ENCODE measurements at places on chromosomes 3 and 15.

DNA sequence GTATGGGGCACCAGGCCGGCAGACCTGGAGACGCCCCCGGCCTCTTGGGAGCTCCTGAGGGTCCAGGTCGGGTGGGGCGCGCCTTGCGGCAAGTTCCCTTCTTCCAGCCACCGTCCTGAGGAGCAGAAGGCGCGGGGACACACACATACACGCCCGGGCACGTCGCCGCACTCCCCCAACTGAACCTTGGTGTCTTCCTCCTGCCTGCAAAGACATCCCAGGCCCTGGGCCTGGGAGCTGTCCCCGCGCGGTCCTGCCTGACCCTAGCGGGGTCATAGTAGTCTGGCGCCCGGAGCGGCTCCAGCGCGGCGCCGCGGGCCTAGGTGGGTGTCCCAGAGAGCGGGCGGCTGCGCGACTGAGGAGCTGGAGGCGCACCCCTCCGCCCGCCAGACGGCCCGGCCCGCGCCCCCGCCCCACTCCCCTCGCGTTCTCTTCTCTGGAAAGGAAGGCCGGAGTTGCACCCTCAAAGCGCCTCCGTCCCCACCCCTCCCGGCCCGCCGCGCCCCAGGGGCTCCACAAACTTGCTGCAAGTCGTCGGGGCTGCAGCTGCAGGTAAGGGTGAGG, 185.9 kb upstream of the LINGO1 start:
- no peak for DNase-seq

DNA sequence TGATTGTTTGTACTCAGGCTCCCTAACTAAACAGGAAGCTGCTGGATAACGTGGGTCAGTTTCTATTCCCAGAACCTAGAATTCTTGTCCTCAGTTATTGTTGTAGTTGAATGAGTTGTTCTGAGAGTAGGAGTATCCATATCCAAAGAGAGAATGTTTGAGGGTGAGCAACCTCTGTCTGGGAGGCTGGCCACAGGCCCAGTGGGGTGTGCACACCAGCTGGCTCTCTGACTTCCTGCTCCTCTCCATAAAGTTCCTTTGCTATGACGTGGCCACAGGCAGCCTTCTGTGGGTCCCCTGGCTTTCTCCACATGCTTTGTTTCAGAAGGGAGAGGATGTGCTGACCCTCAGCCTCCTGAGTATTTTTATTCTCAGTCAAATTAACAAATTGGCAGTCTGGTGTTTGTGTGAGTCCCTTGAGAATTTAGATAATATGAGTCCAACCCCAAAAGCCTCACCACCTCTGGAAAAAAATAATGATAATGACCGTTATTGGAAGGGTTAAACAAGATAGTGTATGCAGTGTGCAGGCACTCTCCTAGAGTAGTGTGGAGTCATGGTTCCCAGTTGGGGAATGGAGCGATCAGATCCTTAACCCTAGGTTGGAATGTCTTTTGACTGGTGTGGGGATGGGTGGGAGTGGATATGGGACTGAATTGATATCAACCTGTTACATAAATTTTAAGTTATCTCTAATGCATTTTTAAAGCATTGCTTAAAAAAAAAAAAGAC, 47.6 kb upstream of the MED12L start:
- DNase-seq: no peak

DNA sequence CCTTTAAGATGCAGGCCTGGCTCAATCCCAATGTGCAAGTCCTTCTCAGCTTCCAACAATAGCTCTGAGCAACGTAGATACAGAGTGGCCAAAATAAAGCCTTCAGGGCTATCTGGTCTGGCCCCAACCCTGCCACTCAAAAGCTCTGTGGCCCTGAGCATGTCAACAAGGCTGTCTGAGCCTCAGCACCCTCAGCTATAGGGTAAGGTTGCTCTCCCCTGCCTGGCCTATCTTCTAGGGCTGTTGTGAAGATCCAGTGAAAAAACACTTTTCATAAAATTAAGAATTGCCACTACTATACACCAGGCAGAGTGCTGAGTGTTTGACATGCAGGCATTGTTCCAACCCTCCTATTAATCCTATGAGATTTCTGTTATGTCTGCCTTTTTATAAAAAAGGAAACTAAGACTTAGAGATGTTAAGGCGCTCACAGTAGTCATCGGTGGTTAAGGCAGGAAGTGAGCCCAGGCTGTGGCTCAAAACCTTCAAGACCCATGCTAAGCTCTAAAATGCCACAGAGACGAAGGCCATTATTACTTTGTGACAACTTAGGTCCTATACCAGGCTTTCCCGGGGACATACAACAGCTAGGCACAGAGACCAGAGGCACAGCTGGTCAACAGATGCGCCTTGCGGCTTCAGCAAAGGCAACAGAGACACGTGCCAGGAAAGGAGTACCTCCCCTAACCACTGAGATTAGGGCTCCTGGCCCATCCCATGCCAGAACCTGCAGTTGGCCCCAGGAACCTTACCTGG, 5.1 kb downstream of the POLG start:
- DNase-seq: no peak

DNA sequence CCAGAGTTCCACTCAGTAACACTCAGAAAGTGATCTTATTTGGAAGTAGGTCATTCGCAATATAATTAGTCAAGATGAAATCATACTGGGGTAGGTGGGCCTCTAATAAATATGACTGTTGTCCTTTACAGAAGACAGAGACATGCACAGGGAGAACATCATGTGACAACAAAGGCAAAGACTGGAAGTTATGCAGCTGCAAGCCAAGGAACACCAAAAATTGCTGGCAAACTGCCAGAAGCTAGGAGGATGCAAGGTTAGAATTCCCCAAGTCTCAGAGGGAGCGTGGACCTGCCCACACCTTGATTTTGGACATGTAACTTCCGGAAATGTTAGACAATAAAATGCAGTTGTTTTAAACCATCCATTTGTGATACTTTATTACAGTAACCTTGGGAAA, 471.5 kb upstream of the AGTR1 start:
- no peak for DNase-seq

DNA sequence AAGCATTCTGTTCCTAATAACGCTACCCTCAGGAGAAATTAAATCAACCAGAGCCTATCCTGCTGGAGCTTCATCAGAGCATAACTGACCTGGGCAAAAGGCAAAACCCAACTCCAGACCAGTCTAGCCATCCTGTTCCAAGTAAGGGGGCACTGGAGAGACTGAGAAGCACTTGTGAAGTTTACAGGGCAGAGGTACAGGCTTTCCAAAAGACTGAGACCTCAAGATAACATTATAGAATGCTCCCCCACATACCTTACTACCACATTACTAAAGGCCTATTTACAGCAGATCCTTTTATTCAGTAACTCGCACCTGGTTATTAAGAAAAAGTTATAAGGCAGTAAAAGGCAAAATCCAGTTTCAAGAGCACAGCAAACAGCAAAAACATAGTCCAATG, 35.5 kb downstream of the RFX7 start:
- no peak for DNase-seq

- DNase-seq: no peak
These were observed 19.0 kb downstream of the PDHB start for GRCh38 chr3:58414538-58415197.

- no peak for DNase-seq
These were observed 655 bp downstream of the CYFIP1 start for GRCh38 chr15:22979238-22980188.

GRCh38 chr3:158737976-158738615, 5.8 kb upstream of the RARRES1 start:
- no peak for DNase-seq

GRCh38 chr3:55750525-55750924, 263.4 kb upstream of the WNT5A start:
- DNase-seq: no peak

- peak; percentile 4 for DNase-seq
These were observed 216.8 kb downstream of the VGLL3 start for GRCh38 chr3:86774082-86774691.

DNA sequence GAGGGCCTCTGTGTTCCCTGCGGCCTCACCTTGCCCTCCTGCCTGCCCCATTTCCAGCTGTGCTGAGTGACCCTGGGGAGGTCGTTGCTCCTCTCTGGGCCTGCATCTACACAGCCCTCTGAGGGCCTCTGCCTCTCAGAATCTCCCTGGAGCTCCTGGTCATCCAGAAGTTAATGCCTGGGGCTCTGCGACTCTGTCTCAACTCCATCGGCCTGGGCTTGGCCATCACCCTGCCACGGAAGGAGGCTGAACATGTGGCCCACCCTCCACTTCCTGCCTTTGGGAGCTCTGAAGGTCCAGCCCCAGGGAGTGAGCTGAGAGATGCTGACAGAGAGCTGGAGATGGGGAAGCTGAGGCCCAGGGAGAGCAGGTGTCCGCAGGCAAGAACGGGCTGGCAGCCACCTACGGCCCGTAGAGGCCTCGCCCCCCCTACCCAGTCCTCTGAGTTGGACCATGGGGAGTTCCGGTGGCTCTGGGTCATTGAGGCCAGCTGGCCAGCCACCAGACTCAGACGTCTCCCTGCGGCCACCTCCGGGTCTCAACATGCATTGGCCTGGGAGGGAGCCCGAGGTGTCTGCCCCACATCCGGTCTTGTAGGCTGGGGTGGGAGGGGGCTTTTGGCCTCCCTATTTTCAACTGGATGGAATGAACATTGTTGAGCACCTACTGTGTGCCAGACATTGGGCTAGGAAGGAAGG, 34.2 kb downstream of the GRIP2 start:
- DNase-seq: no peak

GRCh38 chr3:40677321-40677720, 152.6 kb downstream of the ZNF621 start:
- no peak for DNase-seq

- DNase-seq: peak; percentile 92
These were observed 29.2 kb downstream of the AP3B2 start for GRCh38 chr15:82680200-82681102.

DNA sequence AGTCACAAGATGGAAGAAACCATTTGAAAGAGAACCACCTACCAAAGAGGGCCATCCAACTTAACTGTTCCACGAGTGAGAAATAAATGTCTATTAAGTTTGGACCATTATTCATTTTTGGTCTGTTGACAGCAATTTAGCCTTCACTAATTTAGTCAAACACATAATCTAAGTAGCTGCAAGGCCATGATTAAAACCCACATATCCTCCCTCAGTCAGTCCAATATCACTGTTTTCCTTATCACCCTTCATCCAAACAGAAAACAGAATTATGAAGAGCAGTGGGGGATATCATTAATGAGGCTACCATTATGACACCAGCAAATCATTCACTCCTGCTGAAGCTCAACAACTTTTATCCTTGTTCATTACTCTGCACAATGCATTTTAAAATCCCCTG, 52.0 kb downstream of the PIK3CB start:
- no peak for DNase-seq

GRCh38 chr3:39548282-39548681, 80.8 kb downstream of the MOBP start:
- no peak for DNase-seq

DNA sequence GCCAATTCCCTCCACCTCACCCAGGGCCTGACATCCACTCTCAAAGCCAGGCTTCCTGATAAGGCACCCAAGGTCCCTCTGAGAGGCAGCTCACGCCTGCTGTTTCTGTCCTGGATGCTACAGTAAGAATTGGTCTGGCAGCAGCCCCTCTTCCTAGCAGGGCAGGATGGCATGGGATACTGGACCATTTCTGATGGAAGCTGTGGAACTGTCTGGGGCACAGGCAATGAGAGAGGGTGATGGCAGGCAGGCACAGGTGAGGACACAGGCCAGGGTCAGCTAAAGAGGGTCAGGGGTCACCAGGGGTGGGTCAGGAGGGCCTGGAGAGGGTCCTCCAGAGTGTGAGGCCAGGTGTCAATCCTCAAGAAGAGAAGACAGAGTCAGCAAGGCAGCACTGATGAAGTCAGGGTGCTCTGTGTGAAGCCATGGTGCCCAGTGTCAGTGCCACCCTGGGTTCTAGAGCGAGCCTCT, 41.9 kb upstream of the SLC41A3 start:
- no peak for DNase-seq

- no peak for DNase-seq
These were observed 97.3 kb downstream of the XXYLT1 start for GRCh38 chr3:195173657-195174056.

GRCh38 chr3:121096953-121097352, 188.9 kb downstream of the STXBP5L start:
- no peak for DNase-seq

DNA sequence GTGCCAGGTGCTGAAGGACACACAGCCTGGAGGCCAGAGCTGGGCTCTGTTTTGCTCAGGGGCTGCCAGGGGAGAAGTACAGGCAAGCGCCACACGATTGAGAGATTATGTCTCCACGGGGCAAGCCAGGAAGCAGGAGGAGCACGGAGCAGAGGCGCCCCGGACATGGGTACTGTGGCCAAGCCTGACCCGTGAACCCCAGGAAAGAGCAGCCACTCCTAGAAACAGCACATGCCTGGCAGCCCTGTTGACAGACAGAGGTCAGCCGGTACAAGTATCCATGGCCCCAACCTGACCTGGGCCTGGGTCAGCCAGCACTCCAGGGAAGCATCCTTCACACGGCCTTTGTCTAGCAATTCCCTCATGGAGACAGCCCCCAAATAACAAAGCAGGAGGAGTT, 89.4 kb downstream of the ADAMTS17 start:
- DNase-seq: no peak

DNA sequence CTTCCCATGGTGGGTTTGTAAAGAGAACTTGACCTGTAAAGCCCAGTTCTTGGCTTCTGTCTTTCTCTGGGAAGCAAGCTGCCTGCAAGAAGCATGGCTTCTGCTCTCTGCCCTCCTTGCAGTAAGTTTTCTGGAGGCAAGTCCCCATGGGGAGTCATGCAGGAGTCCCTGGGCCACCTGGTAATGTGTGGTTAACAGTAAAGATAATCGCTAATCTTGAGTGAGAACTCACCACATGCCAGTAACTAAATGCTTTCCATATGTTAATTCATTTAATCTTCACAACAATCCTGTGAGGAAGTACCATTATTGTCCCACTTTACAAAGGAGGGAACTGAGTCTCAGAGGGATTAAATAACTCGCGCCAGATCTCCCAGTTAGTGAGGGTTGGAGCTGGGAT, 4.2 kb downstream of the CAPN3 start:
- no peak for DNase-seq

DNA sequence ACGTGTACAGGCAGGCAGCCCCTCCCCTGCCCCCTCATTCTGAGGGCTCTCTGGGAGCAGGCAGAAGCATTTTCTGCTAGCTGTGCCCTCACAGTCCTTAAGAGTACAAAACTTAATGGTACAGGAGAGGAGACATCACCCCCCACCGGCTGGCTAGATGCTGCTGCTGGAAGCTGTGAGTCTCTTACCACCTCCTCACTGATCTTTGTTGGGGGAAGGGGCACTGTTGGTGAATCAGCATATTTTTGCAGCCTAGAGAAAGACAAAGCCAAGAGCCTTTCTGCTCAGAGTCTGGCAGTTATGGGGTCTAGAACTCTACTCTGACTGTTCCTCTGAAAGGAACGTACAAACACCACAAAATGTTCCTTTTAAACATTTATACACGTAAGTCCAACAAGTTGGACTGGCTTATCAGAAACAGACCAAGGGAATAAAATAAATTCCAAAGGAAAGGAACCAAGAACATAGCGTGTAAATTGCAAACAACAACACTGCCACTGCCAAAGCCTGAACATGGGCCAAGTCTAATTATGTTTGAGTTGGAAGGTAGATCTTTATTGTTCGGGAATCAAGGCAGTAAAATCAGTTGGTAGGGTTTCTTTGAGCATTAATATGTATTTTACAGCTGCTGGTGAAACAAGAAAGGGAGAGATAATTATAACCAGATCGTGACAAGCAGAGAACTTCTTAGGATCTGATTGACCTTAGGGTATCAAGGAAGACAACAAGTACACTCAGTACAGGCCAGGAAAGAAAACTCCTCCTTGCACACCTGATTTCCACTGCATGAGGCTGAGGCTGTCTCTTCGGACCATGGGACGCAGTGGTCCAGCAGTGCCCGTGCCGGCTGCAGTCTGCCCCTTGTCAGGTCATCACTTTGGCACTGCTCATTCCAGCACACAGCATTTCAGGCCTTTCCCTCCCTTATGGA, 27.4 kb downstream of the CLK3 start:
- no peak for DNase-seq

- DNase-seq: no peak
These were observed 6.3 kb upstream of the CA12 start for GRCh38 chr15:63387748-63388493.

Measured in COR-L47 (cell line).